ENCODE measurements at places on chromosomes 2 and 18.

- no peak for DNase-seq
Observed at GRCh38 chr18:49094136-49094535, 143.4 kb upstream of the SMAD7 start.

DNA sequence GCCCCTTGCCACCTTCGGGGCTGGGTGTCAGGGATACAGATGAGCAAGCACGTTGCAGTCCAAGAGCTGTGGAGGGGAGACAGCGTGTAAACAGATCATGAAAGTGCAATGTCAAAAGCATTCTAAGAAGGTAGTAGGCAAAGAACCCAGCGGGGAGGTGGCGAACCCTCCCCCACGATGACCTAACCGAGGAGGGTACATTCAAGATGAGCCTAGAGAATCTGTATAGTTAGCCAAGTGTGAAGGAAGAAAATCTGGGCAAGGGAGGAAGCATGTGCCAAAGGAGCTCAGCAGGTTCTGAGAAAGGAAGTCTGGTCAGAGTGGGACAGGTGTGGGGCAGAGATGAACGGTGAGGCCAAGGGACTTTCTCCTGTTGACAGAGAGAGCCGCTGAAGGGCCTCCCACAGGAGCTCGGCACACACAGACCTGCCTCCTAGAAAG, 106.9 kb downstream of the SP3 start:
- peak; percentile 8 for DNase-seq

- DNase-seq: no peak
Observed at GRCh38 chr2:128361376-128362131, 42.9 kb upstream of the HS6ST1 start.

GRCh38 chr2:20604951-20605381, 45.9 kb downstream of the HS1BP3 start:
- no peak for DNase-seq

GRCh38 chr18:9096007-9096371, 6.5 kb upstream of the NDUFV2 start:
- DNase-seq: no peak

GRCh38 chr2:105510761-105511528, 112.1 kb upstream of the FHL2 start:
- peak; percentile 56 for DNase-seq

DNA sequence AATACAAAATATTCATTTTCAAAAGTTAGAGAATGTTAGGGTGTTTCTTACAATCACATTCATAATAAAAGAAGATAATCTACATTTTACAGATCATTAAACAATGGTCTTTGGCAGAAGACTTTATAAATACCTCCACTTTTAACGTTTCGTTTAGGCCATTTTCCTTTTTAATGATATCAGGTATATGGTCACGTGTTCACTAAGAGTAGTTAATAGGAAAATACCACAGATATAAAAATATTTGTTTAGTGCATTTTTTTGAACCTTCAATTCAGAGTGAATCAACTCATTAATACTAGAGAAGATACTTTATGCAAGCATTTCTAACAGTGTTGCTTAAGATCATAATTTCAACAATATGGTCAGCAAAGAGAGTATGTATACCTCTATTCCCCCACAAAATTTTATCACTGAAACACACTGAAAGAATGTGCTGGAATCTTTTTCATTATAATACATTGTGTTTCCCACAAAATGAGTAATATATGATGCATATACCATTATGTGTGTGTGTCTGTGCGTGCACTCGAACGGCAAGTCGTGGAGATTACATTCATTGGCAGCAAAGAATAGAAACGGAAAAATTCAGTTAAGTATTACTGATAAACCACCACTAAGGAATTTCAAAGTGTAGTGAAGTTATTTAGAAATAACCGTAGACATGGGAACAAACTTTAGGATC, 319.9 kb upstream of the THUMPD2 start:
- no peak for DNase-seq

- DNase-seq: no peak
Observed at GRCh38 chr2:239150125-239151011, 250.5 kb downstream of the HDAC4 start.

DNA sequence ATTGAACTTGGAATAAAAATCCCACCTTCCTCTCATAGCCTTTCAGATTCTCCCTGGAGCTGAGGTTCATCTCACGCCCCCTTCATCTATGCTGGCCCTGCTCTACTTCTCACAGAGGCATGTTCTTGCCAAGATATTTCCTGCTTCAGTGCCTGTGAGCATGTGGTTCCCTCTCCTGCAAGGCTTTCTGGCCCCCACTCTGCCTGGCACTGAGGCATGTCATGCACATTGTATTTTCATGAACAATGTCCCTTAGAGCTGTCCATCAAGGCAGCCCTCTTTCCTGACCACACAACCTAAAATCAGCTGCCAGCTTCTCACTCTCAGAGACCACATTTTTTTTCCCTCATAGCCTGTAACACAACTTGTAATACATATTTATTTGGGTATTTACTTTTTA, 18.0 kb upstream of the HK2 start:
- DNase-seq: peak; percentile 51

DNA sequence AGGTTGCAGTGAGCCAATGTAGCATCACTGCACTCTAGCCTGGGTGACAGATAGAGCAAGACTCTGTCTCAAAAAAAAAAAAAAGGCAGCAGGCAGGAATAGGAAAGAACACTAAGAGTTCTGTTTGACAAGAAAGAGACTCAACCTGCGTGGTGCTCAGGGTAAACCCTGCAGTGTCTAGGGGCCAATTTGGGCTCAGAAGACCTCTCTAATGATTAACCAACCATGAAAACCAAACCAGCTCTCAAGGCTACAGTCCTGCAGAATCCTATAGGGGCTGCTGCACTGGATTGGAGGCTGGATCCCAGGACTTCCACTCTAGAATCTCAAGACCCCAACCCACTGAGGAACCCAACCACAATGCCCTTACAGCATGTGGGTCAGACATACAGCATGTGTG, 2.4 kb downstream of the TRABD2A start:
- DNase-seq: no peak

DNA sequence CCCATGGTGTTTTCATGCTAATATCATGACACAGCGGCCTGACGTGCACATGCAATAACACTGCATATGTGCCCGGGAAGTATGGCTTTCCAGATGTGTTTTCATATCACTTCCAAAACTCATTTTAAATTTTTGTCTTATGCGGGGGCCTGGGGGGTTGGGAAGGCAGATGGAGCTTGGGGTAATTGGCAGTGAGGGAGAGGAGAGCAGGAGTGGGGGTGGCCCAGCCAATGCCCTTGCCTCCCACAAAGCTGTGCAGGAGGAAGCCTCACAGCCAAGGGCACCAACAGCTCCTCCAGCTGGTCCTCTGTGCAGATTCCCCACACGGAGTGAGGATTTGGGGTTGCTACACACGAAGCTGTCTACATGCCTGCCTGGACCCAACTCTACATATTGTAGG, 805.2 kb downstream of the GALR1 start:
- DNase-seq: no peak

DNA sequence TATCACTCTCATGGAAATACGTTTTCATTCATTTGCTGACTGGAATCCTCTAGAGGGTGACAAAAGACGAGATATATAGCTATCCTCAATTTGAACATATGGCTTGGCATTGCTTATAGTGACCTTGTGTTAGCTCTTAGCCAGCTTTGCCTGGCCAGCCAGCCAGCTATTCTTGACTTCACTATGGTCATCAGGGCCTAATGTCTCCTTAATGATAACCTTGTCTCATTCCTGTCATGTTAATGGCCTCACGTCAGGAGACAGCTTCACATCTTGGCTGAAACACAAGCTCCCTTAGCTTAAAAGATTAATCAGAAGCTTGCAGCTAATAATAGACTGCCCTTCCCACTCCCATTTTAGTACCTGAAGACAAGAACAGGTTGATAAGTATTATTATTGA, 1517.5 kb upstream of the PIK3C3 start:
- DNase-seq: no peak

- DNase-seq: peak; percentile 7
Observed at GRCh38 chr18:32802591-32803451, 30.0 kb upstream of the KLHL14 start.

GRCh38 chr2:233844836-233845235, 9.5 kb downstream of the HJURP start:
- DNase-seq: no peak

DNA sequence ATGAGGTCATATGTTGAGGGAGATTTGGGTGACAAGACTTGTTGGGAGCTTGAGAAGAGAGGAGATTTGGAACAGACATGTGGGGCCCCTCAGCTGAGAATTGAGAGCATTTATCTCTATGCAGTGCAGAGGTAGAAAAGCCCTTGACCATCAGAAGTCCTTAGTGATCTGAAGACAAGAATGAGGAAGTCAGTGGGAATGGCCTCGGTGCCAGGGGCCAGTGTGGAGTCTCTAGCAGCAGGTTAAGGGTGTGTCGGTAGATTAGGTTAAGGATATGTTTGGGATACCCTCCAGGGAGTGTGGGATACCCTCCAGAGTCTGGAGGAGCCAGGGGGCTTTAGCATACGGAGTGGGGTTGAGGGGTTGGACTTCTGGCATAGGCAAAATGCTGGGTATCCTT, 41.6 kb downstream of the FBXO48 start:
- DNase-seq: no peak

DNA sequence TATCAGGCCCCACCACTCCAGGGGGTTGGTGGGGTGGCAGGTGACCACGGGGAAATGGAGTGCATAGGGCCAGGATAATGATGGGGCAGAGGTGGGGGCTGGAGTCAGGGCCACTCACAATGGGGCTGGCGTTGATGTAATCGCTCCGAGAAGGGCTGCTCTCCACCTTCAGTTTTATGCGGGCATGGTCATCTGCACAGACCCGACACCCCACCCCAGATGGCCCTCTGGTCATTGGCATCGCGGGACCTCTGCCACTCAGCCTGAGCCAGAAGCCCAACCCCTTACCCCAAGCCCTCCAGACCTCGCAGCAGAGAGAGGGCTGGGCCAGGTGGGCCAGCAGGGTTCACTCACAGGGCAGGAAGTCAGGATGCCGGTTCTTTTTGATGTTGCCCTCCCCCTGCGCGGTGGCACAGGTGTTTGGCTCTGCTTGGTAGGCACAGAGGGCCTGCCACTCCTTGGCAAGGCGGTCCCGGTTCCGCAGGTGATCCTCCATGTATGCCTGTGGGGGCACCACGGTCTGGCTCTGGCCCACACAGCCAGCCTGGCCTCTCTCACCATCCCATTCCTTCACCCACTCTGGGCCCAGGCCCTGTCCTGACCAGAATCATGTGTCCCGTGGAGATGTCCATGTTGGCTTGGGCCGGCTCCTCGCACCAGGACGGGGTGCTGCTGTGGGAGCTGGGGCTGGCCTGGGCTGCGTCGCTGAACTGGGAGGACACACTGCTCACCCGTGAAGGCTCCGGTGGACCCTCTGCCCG, 12.4 kb downstream of the PTPRN start:
- no peak for DNase-seq

DNA sequence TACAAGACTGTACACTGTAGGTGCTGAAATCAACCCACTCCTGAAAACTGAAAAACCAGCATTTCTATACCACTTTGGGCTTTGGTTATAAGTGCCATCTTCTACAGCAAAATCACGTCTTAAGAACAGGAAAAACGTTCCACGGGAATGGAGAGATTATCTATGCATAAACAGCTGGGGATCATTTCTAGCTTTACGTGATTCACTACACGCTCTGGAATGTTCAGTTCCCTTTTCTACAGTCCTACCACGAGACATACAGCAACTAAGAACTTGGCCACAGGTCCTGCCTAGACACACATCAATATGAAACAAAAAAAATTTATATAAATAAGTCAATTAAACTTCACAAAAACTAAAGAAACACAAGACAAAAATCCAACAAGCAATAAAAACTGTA, 3.6 kb downstream of the CXCR4 start:
- no peak for DNase-seq

DNA sequence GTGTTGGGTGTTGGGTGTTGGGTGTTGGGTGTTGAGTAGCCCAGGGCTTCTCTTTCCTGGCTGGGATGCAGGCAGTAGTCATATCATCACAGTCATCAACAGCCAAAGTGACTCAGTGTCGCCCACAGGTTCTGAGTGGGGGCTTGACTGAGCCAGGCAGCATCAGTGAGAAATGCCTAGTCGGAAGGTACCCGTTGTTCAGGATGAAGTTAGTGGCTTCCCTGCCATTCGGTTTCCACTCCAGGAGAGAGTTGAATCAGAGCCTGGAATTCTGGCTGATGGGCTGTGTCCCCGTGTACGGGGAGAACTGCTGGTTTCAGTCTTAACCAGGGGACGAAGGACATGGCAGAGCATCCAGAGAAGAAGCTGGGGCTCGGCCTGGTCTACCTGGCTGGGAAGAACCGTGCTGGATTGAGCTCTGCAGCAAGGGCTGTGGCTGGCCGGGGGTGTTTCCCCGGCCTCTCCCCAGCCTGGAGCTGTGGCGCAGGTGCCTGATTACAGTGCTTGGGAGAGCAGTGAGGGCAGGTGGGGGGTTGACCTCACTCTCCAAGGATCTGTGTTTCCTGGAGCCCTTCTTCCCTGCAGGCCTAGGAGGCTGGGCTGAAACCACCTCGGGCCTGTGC, 49.4 kb downstream of the AGAP1 start:
- DNase-seq: no peak

GRCh38 chr2:74385396-74385795, 5.3 kb upstream of the DCTN1 start:
- DNase-seq: no peak

DNA sequence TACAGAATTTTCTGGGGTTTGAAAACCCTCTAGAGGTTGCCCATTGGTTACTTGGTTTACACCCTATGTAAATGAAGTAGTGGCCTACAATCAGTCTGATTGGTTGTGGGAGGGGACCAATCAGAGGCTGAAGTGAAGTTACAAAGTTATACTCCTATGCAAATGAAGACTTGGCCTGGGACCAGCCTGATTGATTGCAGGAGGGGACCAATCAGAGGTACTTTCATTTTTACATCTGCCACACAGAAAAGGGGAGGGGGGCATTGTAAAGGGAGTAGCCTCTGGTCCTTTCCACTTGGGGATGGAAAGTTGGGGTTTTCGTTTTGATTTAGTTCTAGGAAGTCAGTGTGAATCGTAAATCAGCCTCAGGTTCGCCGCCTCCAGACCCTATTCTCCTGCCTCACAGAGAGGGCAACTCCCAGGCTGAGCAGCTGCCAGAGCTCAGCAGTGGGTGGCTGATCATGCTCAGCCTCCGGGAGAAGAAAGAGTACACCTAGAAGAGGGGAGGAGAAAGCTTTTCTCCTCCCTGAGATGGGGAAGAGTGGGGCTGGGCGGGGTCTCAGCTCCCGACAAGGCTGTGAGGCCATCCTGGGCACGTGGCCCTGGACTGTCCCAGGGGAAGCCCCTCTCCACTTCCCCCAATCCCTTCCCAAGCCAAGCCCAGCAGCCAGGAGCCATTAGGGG, 372.5 kb downstream of the GALR1 start:
- no peak for DNase-seq

DNA sequence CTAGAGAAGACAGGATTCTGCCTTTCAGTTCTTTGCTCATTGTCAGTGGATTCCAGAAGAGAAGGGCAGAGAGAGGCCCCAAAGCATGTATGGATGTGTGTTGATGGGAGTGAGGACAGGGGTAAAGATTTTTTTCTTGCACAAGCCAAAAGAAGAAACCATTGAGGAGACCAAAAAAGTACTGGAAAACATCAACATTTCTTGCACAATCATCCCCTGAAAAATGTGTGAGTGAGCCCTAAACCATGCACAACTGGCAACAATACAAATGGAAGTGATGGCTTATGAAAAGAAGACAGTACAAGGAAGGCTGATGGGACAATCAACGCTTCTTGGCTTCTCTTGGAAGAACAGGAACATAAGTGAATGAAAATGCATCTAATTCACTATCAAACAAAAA, 5.6 kb upstream of the SMAD7 start:
- DNase-seq: no peak
